AG08395 (cell line): ENCODE measurements at places on chromosomes 6 and 20.
A peak's percentile ranks its signal among the peaks of the same experiment; 100 is the strongest.

- no peak for DNase-seq
Observed at GRCh38 chr6:41176189-41176588, 13.3 kb upstream of the TREM2 start.

DNA sequence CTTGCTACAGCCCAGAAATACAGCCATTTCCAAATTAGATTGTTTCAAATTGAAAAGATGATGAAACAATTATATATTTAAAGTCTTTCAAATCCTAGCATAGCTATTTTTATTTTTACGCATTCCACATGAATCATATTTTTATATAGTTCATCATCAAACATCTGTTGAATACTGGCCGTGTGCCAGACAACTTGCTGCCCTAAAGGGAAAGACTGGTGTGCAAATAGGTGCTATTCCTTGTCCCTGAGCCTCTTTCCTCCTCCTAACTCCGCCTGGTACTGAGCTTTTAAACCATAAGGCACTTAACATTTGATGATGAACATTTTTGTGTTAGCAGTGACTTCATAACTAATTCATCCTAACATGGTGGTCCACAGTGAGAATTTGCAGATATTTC lies 18.7 kb upstream of the PLCG1 start:
- no peak for DNase-seq

- DNase-seq: no peak
Observed at GRCh38 chr20:21124190-21124589, 1.7 kb upstream of the KIZ start.

GRCh38 chr20:41693136-41693979 lies 75.2 kb upstream of the CHD6 start:
- peak; percentile 84 for DNase-seq

GRCh38 chr6:41682497-41683272 lies 44.4 kb downstream of the MDFI start:
- DNase-seq: no peak

DNA sequence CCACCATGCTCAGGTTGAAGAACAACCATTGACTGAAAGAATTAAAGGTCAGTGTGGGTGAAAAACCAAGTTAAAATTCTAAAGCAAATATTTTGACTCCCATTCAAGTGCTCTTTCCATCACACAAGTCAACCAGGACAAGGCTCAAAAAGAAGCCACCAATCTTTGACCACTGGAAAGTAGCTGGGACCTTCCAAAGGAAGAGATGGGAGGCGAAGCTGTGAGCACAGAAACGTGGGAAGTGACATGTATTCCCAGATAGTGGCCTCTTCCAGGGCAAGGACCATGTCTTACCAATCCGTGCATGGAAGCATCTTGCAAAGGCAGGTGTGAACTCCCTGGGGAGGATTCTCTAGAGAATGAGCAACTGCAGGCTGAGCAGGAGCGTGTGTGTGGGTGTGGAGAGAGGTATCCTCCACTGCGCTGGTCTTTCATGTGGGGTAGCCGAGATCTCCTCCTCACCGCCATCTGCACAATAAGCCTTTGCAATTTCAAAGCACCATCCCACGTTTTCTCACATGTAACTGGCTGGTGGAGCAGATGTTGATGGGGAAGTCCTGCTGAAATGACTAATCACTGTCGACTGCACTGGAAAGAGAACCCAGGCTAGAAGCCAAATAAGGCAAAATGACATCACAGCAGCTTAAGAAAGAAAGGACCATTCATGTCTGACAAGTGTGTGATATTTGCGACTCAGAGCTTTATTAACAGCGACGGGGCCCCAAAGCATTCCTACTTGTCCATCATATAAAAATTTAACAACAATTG lies 189.4 kb upstream of the RREB1 start:
- peak; percentile 71 for DNase-seq

DNA sequence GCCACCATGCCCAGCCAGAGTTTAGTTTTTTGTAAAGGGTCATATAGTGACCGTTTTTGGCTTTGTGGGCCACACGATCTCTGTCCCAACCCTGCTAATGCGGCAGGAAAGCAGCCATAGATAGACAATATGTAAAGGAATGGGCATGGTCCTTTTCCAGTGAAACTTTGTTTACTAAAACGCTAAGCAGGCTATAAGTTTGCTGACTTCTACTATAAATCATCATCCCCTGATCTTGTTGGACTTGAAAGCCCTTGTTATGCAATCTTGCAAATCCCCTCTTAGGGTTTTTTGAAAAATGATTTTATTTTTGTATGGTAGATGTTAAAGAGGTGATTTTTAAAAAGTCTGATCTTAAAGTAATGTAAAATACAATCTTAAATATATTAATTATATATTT lies 63.6 kb downstream of the CBFA2T2 start:
- DNase-seq: no peak
